CD4-positive, alpha-beta T cell treated with Interleukin-17A for 4 hours (primary cell): ENCODE measurements at places on chromosomes 6 and 20.

- DNase-seq = no peak
These were observed 176.1 kb upstream of the HDDC2 start for GRCh38 chr6:125477844-125478243.

- no peak for DNase-seq
These were observed 77.5 kb upstream of the BEND3 start for GRCh38 chr6:107192830-107193229.

DNA sequence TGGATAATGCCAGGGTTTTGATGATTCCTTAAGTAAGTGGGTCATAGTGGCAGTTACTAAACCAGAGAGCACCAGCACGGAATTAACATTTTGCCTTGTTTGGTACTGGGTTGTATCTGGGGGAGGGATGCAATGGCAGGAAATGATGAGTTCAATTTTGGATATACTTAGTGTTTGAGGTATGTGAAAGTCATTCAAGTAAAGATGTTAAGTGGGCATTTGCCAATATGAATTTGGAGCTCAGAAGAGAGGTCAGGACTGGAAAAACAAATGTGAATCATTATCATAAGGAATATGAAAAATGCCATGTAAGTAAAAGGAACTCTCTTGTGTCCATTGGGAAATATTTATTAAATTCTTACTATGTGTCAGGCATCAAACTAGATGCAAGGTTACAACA is 6.2 kb downstream of the PXT1 start:
- DNase-seq = no peak

DNA sequence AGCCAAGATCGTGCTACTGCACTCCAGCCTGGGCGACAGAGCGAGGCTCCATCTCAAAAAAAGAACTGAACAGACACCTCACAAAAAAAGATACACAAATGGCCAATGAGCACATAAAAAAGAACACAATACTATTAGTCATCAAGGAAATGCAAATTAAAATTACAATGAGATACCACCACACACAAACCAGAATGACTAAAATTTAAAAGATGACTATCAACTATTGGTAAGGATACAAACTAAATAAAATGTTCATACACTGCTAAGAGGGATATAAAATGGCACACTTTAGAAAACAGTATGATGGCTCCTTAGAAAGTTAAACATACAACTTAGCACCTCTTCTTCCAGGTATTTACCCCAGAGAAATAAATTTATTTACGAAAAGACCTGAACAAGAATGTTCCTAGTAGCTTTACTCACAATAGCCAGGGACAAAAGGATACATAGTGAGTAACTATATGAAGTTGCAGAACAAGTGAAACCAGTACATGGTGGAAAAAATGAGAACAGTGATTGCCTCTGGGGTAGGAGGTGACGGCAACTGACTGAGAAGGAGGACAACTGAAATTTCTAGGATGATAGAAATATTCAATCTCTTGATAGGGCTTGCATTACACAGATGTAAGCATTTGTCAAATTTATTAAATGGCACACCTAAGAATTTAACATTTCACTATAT is 53.2 kb downstream of the FAM8A1 start:
- DNase-seq = no peak

GRCh38 chr20:57087102-57087501 is 179.3 kb downstream of the BMP7 start:
- DNase-seq = no peak

DNA sequence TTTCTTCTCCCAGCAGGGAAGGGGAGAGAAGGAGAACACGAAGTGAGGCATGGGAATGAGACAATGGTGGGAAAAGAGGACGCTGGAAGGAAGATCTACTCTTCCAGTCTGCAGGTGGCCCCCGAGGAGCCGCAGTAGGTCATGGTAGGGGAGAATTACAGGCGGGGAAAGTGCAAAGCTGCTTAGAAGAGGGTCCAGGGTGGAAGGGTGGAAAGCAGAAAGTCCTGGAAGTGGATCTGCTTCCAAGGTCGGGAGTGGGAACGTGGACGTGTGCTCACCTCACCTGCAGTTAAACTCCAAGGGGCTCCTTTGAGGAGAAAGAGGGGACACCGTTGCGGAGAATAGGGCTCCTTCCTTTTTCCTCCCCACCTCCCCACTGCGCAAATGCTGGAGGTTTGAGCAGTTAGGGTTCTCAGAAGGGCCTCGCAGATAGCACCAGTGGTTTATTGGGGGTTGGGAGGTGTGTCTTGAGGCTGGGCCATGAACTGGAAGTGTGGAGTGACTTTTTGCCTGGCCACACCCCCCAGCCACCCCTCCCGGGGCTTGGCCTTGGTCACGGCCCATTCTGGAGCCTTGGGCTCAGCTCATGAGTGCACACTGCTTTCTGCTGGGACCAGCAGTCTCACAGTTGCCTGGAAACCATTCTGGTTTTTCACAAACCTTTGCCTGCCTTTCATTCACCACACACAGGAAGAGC is 100.4 kb upstream of the MLN start:
- peak; percentile 73 for DNase-seq

DNA sequence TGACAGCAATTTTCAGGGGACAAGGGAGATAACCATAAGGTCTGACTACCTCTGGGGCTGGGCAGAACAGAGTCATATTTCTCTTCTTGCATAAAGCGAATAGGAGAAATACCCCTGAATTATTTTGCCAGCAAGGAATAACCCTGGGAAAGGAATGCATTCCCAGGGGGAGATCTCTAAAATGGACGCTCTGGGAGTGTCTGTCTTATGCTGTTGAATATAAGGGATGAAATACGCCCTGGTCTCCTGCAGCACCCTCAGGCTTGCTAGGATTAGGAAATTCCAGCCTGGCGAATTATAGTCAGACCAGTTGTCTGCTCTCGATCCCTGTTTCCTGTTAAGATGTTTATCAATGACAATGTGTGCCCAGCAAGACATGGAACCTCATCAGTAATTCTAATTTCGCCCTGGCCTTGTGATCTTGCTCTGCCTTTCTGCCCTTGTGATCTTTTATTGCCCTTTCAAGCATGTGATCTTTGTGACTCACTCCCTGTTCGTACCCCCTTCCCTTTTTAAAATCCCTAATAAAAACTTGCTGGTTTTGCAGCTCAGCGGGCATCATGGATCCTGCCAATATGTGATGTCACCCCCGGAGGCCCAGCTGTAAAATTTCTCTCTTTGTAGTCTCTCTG is 221.6 kb upstream of the HS3ST5 start:
- DNase-seq = no peak

- DNase-seq = no peak
These were observed 88.3 kb downstream of the MTHFD1L start for GRCh38 chr6:150953851-150954250.

- peak; percentile 92 for DNase-seq
These were observed 6.8 kb upstream of the MAPK13 start for GRCh38 chr6:36123270-36124139.

DNA sequence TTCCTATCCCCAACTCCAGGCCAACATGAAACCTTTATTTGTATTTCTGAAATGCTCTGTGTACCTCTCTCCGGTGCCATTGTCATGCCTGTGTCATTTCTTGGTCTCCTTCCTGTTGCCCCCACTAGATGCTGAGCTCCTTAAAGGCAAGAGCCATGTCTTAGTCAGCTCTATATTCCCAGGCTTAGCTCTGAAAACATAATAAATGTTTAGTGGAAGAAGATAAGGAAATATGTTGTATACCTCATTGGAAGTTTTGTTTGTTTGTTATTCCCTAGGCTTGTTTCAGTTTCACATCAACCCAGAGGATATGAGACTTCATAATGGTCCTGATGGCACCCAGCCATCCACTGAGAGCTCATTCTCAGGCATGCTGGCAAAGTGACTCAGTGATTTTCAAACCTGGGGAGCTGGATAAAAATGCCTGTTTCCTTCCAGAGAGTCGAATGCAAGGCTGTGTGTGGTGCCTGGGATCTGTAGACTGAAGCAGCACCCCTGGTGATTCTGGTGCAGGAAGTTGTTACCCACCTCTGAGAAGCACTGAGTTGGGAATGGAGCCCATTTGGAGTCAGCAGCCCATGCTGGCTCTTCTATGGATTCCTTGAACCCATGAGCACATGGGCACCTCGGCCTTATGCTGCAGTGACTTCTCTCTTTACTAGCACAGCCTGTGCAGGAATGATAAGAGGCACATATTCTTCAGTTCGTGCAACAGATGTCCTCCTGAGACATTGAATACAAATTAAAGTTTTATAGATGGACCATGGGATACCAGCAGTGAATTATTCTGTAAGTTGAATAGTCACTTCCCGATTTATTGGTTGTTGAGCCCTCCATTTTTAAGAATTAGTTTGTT is 205.2 kb downstream of the FARS2 start:
- DNase-seq = no peak
